ENCODE measurements at places on chromosomes 1 and 21.

GRCh38 chr1:204990059-204990664 is 52.9 kb upstream of the CNTN2 start:
- no peak for DNase-seq

DNA sequence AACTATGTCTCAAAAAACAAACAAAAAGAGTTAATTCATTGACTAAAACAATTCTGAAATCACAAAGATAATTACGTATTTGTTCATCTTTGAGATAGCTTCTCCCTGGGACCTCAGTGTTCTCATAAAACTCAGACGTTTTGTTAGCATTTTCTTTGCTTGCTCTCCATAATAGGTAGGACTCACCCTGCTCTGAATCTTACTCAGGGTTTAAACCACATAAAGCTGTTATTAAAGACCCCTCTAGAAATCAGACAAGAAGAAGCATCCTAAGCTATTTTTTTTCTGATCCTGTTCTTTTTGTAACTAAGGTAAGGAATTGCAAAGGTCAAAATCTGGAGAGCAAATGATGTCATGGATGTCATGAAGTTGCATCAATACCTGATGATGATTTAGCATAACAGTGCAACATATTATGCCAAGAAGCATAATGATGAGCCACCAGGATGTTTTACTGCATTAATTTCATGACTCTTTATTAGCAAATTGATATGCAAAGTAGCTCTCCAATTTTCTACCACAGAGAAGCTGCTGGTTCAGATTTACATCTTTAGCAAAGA is 2.4 kb downstream of the FBXO42 start:
- no peak for DNase-seq

DNA sequence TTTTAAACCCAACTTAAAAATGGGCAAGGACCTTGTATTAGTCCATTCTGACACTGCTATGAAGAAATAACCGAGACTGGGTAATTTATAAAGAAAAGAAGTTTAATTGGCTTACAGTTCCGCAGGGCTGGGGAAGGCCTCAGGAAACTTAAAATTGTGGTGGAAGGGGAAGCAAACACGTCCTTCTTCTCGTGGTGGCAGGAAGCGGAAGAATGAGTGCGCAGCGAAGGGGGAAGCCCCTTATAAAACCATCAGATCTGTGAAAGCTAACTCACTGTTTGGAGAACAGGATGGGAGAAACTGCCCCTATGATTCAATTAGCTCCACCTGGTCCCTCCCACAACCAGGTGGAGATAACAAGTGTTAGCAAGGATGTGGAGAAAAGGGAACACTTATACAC is 237.7 kb downstream of the SEC16B start:
- DNase-seq, result no peak

DNA sequence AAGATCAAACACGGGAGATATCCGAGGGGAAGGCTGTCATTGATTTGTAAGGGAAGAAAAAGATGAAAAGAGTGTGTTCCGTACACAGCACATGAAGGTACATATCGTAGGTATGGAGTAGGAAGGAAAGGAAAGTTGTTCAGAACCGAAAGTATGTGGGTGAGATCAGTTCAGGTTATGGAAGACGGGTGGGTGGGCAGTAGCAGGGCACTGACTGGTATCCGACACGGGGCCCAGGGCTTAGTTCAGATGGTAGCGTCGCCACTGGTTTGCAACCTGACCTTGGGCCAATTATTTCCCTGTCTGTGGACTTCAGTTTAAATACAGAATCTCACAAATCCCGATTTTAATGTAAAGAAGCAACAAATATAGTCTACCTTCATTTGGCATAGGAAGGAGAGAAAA is 27.8 kb upstream of the A3GALT2 start:
- DNase-seq, result no peak

DNA sequence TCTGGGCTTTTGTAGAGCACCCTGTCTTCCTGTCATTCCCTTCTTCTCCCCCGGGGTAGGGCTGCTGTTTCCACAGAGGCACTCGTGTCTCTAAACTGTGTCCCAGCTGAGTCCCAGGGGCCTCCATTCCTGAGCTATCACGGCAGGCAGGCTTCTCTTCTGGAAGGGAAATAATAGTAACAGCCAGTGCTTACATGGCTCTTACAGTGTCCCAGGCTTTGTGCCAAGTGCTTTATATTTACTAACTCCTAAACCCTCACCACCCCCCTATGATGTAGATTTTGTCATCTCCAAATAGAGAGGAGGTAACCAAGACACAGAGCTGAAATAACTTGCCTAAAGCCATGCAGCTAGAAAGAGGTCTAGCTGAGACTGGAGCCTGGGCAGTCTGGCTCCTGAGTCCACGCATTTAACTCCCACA is 1.4 kb upstream of the CELF3 start:
- no peak for DNase-seq

GRCh38 chr1:9883585-9884449 is 26.3 kb downstream of the CTNNBIP1 start:
- DNase-seq, result no peak

DNA sequence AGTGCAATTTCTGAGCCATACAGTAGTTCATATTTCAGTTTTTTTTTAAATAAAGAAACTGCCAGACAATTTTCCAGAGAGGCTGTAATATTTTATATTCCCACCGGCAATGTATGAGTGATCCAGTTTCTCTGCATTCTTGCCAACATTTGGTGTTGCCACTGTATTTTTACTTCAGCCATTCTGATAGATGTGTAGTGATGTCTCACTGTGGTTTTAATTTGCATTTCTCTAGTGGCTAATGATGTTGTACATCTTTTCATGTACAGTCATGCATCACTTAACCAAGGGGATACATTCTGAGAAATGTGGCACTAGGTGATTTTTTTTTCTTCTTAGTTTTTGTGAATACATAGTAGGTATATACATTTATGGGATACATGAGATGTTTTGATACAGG is 99.6 kb downstream of the CENPF start:
- no peak for DNase-seq

GRCh38 chr1:35660581-35661473 is 19.5 kb upstream of the PSMB2 start:
- DNase-seq, result no peak

DNA sequence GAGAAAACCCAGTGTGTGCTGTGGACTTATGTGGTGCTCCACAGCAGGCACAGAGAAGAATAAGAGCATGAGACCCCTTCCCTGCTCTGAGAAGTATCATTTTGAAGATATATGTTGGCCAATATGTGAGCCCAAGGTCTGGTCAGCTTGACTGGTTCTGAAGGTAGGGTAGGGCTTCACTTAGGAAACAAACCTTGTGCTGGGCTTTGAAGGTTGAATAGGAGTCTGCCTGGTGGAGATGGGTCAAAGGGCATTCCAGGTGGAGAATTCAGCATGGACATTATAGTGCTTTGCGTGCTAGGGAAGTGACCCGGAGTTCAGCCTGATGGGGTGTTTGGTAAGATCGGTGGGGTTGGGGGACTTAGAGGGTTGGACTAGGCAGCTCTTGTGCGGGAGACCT is 99.1 kb downstream of the EPHB2 start:
- no peak for DNase-seq

DNA sequence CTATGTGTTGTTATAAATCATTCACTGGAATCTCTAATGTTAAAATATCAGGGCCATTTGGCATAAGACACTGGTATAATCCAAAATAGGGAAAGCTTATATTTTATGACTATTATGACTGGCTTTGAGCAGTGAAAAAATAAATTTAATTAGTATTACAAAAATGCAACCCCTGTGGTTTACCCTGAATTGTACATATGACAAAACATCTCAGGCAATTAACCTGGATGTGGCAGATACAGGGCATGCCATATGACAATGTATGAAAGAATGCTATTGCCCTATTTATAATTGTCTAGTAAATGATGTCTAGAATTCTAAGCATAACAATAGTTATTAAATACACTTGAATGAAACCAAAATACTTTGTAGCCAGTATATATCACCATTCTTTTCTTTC is 532.5 kb upstream of the ADGRL4 start:
- no peak for DNase-seq

GRCh38 chr1:17306407-17306806 is 1.6 kb upstream of the PADI4 start:
- no peak for DNase-seq

DNA sequence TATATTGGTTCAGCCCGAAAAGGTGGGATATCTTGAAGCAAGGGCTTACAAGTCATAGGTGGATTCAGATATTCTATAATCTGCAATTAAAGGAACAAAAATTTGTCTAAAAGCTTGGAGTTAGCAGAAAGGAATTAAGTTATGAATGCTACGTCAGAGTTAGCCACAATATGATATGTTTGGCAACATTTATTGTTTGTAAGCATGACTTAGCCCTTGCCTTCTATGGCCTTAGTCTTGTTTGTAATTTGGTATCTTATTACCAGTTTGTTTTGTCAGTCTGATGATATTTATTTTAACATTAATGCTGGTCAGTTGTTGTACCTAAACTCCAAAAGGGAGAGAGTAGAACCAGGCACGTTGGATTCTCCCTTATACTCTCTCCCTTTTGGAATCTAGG is 43.1 kb upstream of the SUCO start:
- no peak for DNase-seq

DNA sequence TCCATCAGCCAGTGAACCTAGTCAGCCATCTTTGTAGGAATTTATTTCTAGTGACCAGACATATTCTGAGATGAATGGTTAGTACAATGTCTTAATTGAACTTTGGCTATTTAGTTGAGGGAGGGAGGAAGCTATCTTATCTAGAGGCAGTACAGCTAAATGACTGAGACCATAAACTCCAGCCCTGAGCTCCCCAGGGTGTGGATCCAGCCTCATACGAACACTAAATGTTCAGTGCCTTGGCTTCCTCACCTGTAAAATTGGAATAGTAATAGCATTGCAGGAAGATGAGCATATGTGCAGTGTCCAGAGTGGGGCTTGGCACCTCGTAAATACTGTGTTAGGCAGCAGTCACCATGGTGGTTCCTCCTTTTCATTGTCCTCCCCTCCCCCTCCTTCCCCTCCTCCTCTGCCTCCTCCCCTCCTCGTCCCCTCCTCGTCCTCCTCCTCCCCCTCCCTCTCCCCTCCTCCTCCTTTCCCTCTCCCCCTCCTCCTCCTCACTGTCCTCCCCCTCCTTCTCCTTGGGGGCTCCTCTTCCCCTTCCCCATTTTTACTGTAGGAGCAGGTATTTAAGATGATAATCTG is 108.2 kb downstream of the GALNT2 start:
- no peak for DNase-seq

- no peak for DNase-seq
Measured at GRCh38 chr1:40350391-40350790, 23.1 kb upstream of the SMAP2 start.

GRCh38 chr1:208312706-208313105 is 68.5 kb upstream of the PLXNA2 start:
- DNase-seq, result no peak

- DNase-seq, result no peak
Measured at GRCh38 chr1:7289694-7290093, 481.4 kb upstream of the VAMP3 start.

GRCh38 chr1:84166797-84167196 is 22.7 kb downstream of the PRKACB start:
- DNase-seq, result no peak

- DNase-seq, result no peak
Measured at GRCh38 chr1:15042866-15043265, 110.7 kb upstream of the TMEM51 start.

DNA sequence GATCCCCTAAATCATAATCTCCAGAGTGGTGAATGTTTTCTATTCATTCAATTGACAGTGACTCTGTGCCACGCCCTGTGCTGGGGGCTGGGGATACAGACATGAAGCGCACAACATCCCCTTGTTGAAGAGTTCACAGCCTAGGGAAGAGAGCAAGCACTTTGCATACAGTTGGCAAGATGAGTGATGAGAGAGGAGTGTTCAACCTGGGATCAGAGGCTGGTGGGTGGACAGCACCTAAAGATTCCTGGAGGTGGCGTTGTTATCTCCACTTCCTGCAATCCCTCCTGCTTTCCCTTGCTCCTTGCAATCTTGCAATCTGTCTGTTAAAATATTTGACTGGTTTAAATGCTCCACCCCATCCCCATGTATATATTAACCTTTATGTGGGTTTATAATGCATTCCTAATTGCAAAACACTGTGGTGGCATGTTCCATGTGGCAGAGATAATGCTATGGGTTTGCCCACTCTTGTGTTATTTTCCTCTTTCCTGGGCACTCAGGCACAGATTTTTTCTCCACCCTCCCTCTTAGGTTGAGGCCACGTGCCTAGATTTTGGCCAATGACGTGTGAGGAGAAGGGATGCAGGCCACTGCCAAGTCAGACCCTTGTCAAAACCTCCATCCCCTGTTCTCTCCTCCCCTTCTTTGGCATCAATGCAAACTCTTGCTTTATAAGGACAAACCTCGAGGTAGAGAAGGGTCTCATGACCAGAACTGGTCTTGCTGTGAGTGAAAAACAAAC is 36.2 kb upstream of the GADD45A start:
- no peak for DNase-seq

- DNase-seq, result no peak
Measured at GRCh38 chr1:207519505-207520399, 23.8 kb downstream of the CR1 start.

DNA sequence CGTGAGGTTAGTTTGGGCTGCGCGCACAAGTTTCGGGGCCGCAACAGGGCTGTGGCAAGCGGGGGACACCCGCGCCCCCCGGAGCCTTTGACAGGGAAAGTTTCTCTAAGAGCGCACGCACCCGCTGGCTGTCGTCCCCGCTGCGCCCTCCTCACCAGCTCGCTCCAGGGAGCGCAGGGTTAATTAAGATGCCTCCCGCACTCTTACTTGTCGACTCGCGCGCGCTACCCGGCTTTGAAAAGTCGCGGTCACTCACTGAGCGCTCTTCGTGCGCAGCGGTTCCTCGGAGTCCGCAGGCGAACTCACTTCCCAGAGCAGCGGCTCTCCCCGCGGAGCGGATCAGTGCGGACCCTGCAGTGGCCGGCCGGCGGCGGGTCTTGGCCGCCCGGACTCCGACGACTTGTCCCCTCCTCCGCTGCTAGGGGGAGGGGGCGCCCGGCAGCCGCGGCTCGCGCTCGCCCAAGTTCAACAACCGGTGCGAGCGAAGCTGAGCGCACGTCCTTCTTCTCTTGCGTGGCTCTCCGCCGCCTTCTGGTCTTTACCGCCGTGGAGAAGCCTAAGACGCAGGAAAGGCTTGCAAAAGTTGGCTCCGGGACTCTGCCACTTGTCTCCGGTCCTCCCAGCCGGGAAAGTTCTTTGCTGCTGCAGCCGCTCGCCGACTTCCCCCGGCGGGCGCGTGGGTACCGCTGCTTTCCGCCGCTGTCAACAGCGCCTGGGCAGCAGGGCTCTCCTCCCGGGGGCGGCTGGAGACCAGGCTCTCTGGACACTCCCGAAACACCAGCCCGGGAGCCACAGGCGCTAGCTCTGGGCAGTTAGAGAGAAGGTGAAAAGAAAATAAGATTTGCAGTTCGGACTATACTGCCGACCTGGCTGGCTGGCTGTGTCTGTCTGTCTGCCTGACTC is 506 bp downstream of the JUN start:
- peak; percentile 8 for DNase-seq

GRCh38 chr1:183821889-183822611 is 17.1 kb downstream of the RGL1 start:
- DNase-seq, result no peak
